Glutamatergic neuron (in vitro differentiated cells): ENCODE measurements at places on chromosomes 7 and 10.

- no peak for DNase-seq
Observed at GRCh38 chr7:82036146-82036886, 266.5 kb upstream of the HGF start.

GRCh38 chr10:97974100-97974499 is 56.3 kb downstream of the CRTAC1 start:
- DNase-seq: no peak

- peak; percentile 59 for DNase-seq
Observed at GRCh38 chr10:117005026-117005526, at the start of gene SHTN1. SHTN1 (minus strand) TSS chr10:117005187; CDS start chr10:117005079, 108 bp downstream.

GRCh38 chr10:60203993-60204618 is 185.6 kb downstream of the ANK3 start:
- no peak for DNase-seq

DNA sequence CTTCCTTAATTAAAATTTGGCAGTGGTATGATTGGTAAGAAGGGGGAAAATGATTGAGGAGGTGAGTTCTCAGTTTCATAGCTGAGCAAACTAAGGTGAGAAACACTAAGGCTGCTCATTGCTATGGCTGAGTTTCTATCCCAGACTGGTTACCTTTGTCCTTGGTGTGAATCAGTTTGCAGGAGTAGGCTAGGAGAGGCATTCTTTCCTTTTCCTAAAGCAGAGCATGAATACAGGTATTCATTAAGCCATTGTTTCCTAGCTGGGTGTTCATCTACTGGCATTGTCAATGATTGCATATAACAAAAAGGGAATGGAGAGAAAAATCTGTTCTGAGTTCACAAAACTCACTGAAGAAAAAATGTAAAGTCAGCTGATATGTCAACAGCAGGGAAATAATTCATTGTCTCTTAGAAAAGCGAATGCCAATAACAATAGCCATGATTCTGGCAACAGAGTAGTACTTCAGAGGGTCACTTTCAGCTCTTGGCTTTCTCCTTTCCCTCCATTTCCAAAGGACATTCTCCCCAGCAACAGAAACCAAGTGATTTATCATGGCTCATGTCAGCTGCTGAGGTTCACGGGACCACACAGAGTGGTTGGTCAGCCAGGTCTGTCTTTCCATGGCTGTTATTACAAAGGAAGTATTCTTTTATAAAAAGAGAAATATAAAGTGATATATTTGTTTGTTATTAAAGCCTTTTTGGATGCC is 234.0 kb downstream of the BICC1 start:
- no peak for DNase-seq

DNA sequence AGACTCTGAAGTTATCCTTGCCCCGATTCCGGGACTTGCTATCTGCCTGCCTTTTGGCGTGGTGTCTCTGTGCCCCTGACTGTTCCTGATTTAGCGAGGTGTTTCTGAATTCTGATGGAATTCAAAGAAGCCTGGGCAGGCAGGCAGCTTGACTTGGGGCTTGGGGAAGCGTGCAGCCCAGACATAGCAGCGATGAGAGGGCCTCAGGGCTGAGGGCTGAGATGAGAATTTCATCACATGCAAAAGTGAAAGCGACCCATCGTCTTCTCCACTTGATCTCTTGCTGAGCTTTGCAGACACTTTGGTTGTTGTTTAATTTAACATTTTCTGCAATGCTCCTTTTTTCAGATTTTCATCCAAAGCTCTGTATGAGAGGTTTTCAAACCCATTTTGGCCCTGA is 57.8 kb downstream of the TCF7L2 start:
- no peak for DNase-seq
